Omental fat pad (tissue), 4 donors: ENCODE measurements at places on chromosomes 2 and 18.

DNA sequence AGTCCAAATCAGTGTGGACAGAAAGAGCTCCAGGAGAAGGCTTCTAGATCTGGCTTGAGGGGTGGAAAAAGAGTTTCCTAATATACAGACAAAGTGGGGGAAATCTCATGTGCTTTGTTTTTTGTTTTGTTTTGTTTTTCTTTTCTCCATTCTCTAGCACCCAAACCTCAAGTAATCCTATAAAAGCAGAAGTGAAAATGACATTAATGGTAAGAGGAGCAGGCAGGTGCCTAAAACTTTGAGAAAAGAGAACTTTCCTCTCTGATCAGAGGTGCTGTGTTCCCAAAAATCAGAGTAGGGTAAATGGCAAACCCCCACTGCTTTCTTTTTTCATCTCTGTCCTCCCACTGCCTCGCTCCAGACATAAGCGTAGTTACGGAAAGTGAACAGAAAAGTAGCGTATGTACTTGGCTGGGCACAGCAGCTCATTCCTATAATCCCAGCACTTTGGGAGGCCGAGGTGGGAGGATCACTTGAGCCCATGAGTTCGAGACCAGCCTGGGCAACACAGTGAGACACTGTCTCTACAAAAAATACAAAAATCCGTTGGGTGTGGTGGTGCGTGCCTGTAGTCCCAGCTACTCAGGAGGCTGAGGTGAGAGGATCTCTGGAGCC is 77.8 kb downstream of the FAM161A start:
- DNase-seq: no peak

GRCh38 chr2:95074663-95075439 is 46.8 kb downstream of the MRPS5 start:
- DNase-seq: no peak

GRCh38 chr2:134670955-134671354 is 47.8 kb downstream of the TMEM163 start:
- no peak for DNase-seq

GRCh38 chr2:33180915-33181314 is 234.2 kb downstream of the LTBP1 start:
- DNase-seq: no peak

- DNase-seq: no peak
These were observed 256.0 kb upstream of the FANCL start for GRCh38 chr2:58497168-58497567.

- no peak for DNase-seq
These were observed 881.8 kb downstream of the SLC4A3 start for GRCh38 chr2:220509096-220509757.

DNA sequence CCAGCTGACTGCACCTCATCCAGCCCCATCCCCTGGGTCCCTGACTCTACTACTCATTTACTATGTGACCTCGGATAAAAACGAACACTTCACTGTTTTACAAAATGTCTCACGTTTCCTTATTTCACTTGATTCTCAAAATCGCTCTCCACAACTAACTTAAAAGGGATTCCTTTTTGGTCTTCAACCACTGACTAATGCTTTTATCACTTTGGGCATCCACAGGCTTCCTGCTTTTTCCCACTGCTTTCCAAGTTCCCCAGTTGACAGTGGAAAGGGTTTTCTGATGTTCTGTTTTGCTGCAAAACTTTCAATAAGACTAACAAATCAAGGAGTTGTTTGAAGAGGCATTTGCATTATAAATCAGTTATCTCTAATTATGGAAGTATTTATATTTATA is 24.1 kb downstream of the EIF2AK3 start:
- DNase-seq: no peak

DNA sequence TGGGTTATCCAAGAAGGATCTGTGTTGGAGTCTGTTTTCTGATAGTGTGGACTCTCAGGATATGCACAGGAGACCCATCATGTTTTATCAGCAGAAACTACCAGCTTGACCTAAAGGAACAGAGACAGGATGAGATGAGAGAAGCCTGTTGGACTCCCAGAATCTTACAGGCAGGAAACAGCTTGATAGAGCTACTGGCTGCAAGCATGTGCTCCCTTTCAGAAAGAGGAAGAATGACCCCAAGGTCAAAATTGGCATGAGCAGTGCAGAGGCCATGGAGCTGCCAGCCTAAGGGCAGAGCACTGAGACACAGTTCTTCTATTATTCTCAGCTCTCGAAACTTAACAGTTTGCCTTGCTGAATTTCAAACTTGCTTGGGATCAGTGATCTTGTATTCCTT is 135.2 kb upstream of the NFATC1 start:
- no peak for DNase-seq

DNA sequence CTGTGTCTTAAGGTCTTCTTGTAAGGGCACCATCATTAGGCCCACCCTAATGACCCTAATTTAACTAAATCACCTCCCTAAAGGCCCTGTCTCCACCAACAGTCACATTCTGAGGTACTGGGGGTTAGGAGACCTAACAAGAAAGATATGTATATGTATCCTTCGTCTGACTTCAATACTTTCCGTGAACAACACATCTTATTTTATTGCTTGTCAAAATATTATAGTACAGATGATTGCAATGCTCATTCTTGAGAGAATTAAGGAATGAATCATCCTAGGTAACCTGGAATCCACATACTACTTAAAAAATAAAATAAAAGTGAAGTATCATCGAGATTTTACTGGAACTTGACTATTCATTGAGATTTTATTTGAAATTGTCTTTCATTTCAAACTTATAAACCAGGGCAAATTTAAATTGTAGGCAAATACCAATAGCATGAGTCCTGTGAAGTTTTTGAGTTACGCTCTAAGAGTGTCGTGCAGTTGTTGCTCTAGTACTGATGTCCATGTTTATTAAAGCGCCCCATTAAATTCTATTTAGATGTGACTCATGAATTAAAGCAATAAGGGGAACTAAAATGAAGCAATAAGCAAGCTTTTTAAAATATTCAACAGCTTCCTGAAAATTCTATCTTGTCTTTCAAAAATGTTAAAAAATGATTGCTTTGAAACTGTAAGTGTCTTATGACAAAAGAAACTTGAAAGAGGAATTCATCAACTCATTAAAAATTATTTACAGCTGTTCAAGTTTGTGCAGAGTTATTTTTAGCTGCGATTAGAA is 40.0 kb downstream of the CCDC102B start:
- DNase-seq: no peak

- DNase-seq: no peak
These were observed 42.2 kb downstream of the UBE2E3 start for GRCh38 chr2:181022652-181023051.

GRCh38 chr2:144474017-144474416 is 45.9 kb downstream of the ZEB2 start:
- DNase-seq: no peak

GRCh38 chr2:191650896-191651773 is 26.8 kb upstream of the NABP1 start:
- no peak for DNase-seq

- no peak for DNase-seq
These were observed 23.8 kb upstream of the TTC39C start for GRCh38 chr18:23990474-23991410.

- no peak for DNase-seq
These were observed 137.7 kb upstream of the HAAO start for GRCh38 chr2:42930025-42930581.

DNA sequence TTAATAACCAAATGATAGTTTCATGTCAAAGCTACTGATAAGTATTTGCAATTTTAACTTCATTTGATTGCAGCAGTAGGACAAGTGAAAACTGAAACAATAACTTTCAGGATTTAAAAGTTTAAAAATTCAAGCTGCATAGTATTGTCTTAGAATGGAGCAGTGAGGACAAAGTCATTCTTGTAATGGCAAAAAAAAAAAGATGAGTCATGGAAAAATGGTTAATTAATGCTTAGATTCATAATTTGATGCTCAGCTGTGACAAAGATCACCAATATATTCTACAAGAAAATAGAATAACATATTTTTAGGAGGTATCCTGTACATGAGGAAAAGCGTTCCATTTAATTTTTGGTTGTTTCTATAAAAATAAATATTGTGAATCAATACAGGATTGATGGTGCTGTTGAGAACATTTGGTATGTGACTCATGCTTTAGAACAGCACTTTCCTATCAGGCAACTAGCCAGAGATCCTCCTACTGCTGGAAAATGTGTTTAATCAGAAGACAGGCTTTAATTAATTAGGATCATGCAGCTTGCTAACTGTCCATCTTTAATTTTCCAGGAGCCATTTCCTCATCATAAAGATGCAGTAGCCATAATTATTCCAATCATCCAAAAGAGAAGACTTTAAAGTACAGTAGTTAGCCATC is 239.0 kb upstream of the MMADHC start:
- no peak for DNase-seq

GRCh38 chr2:29405707-29406106 is 290.5 kb downstream of the CLIP4 start:
- no peak for DNase-seq

- DNase-seq: no peak
These were observed 639 bp downstream of the MRO start for GRCh38 chr18:50819027-50819727.

- DNase-seq: no peak
These were observed 6.2 kb downstream of the GLI2 start for GRCh38 chr2:120741571-120742561.

DNA sequence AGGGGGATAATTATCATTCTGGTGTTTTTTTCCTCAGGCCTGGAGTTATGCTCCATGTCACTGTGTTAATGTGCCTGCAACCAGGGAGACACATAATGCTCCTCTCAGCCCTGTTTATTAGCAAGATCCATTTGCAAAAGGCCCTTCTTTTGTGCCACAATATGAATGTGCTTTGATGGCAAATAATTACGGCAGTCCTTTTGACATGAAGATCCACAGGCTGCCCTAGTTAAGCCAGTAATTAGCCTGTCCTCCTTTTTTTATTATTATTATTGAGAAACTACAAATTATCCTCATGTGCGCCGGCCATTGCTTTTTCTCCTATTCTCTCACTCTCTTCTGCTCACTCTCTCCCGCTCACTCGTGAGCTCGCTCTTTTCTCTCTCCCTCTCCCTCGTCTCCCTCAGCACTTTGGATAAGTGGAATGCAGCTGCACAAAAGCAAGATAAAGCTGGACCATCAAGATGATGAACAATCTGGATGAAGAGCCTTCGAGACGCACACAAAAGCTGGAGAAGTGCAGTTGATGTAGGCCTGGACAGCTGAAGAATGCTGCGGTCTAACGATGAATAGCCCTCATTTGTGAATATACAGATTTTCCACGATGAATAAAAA is 762.3 kb downstream of the BCL11A start:
- DNase-seq: no peak

GRCh38 chr2:145157741-145158591 is 638.0 kb upstream of the ZEB2 start:
- DNase-seq: no peak

GRCh38 chr2:174263997-174264396 is 15.7 kb upstream of the OLA1 start:
- no peak for DNase-seq

DNA sequence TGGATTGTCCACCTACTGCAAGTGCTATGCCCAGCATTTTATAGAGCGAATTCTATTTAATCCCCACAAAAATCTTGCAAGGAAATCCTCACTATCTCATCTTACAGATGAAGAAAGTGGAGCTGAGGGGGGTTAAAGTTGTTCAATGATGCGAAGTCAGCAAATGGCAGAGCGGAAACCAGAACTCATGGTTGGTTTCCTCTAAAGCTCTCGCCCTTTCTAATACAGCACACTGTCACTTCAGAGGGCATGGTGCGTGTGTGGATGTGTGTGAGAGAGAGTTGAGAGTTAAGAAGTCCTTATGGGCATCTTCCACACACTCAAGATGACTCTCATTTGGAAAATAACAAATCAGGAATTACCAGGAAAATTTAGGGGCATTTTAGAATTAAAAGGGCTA is 78.4 kb downstream of the TGFA start:
- DNase-seq: no peak

DNA sequence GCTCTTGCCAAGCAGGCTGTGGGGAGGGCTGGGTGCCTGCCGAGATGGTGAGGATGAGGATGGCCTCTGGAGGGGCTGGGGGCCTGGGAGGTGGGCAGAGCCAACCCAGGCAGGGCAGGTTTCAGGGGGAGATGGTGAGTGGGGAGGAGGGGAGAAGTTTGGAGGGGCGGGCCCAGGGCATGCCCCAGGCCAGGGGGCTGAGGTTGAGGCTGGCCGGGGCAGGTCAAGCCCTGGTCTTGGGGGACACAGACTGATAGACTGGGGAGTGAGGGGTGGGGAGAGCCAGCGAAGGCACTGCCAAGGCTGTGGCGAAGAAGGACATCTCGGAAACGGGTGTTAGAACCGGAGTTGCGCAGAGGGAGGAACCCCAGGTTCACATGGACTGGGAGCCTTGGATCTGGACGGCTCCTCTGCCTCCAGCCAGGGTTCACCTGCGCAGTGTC is 12.6 kb downstream of the CAPN10 start:
- no peak for DNase-seq

DNA sequence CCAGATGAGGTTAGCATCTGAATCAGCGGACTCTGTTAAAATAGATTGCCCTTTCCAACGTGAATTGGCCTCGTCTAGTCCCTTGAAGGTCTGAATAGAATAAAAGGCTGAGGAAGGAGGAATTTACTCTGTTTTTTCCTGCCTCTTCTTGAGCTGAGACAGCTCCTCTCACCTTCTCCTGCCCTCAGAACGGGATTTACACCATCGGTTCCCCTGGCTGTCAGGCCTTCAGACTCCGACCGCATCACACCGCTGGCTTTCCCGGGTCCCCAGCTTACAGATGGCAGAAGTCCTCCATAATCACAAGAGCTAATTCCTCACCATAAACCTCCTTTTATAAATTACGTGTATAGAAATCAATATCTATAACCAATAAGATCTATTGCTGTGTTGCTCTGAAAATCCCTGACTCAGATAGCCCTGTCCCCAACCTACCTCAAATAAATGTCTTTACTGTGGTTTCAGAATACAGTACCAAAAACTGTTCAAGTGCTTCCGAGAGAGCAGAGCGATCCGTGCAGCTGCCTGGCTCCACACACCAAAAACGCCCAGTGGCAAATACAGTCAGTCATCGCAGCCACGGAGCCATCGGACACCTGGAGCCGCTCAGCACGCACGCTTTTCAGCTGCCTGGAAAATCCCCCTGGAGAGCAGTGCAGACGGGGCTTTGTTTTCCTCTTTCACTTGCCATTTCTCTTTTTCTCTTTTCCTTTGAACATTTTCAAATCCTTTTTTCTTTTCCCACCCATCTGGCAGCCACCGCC is 196.9 kb downstream of the NRP2 start:
- DNase-seq: no peak

- no peak for DNase-seq
These were observed 435 bp downstream of the ZNF532 start for GRCh38 chr18:58865033-58865590.

GRCh38 chr2:159098361-159098760 is 129.9 kb downstream of the TANC1 start:
- no peak for DNase-seq

DNA sequence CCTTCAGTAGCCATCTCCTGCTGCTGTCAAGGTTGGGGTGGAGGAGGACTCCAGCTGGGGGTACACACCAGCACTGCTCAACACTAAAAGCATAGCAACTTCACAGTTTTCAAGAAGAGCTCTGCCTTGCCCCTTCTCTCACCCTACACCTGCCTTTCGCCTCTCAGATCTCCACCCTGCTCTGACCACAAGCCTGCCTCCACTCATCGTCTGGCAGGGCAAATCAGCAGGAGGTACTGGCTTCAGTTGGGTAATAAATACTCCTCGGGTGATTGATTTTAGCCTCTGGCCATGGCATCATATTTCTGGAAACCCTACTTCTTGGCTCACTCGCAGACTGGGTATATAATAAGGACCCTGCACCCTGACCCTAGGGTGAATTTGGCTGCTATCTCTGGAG is 3.1 kb upstream of the PRKAG3 start:
- no peak for DNase-seq
